ENCODE measurements at places on chromosomes 11 and 22.

GRCh38 chr11:72643547-72643946, 30.7 kb downstream of the PDE2A start:
- DNase-seq: no peak

GRCh38 chr22:37930270-37930951, 23.0 kb downstream of the C22orf23 start:
- no peak for DNase-seq

DNA sequence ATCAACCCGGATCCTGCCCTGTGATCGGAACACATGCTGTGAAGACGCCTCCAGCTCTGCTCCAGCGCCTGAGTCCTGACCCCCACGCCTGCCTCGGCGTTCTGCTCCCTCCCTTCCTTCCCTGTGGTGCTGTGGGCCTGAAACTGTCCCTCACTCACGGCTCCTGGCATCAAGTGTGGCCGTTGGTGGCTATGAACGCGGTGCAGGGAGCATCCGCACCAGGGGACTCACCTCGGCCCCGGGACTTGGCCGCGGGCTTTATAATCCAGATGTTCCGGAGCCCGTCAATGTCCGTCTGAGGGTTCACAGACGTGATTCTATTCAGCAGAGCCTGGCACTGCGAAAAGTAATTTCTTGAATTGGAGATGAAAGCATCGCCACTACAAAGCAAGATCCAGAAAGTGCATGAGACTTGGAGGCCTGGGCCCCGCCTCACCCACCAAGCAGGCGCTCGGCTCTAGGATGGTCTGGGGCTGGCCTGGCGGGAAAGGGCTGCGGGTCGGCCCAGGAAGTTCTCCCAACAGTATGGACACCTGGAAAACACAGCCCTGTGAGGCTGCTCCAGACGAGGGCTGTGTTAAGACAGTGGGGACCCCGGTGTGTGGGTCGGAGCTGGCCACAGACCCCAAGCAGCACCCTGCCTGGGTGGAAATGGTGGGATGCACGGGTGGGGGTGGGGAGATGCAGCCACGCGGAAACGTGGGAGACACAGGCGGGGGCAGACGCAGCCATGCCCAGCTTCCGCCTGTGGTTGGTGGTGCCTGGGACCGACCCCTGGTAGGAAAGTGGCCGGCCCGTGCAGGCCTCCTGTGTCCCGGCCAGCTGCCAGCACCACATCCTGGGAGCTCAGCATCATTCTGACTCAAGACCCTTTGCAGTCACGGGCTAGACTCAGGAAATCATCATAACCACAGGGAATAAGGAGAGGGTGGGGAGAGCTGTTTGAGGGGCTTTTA, 21.8 kb upstream of the IL17REL start:
- DNase-seq: no peak

- no peak for DNase-seq
Measured at GRCh38 chr11:11948242-11948947, 60.0 kb downstream of the DKK3 start.

- no peak for DNase-seq
Measured at GRCh38 chr22:48920776-48921241, 906.9 kb downstream of the BRD1 start.

GRCh38 chr11:116984589-116984988, 113.6 kb downstream of the SIK3 start:
- no peak for DNase-seq

DNA sequence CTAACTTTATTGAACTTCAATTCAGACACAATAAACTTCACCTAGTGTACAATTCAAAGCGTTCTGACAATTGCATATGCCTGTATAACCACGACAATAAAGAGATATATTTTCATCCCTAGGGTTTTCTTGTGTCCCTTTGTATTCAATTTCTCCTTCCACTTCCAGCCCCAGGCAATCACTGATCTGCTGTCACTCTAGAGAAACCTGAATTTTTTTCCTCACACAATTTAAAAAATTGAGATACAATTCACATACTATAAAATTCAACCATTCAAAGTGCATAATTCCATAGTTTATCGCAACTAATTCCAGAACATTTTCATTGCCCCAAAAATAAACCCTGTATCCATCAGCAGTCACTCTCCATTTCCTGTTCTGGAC, 116.6 kb downstream of the MRTFA start:
- no peak for DNase-seq

DNA sequence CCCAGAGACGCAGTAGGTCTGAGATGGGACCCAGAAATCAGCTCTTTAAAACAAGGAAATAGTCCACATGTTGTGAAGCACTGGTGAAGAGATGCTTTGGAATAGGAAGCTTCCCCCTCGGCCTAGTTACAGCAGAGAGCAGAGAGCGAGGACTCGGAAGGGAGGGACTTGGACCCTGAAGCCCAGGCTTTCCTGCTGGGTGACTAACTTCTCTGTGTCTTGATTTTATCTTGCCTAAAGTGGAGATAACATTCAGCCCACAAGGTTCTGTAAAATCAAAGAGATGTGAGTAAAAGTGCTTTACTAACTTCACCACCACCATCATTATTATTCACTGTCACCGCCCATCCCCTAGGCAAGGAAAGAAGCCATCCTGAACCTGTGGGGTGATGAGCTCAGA, 58.4 kb downstream of the THAP12 start:
- no peak for DNase-seq

DNA sequence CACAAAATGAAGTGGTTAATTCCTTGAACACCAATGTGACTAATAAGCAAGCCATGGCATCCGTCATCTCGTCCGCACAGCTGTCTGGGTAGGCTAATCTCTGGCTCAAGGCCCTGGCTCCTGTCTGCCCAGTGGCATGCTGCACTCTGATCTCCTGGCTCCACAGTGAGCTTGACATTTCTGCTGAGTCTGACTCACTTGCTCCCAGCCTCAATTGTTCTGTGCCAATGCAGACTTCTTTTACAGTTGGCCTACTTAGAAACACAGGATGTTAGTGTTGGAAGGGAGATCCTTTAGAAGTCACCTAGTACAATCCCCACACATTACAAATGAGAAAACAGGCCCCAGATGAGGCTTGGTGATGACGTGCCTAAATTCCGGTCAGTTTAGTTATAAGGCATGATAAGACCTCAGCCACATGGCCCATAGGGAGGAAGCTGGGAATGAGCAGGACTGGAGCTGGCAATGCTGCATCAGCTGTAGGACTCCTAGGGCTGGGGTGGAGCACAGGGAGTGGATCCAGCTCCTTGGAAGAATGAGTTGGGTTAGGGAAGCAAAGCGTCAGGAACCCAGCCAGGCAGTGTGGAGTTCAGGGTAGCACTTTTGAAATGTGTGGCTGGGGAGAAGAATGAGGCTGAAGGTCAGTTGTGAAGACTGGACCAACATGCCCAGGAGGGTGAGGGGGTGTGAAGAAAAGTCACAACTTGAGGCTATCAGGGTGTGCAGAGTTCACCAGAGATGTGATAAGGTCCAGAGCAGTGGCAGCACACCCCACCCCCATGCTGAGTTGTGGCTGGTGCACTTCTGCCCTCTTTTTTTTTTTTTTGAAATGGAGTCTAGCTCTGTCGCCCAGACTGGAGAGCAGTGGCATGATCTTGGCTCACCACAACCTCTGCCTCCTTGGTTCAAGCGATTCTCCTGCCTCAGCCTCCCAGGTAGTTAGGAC, 70.2 kb upstream of the EED start:
- peak; percentile 52 for DNase-seq

DNA sequence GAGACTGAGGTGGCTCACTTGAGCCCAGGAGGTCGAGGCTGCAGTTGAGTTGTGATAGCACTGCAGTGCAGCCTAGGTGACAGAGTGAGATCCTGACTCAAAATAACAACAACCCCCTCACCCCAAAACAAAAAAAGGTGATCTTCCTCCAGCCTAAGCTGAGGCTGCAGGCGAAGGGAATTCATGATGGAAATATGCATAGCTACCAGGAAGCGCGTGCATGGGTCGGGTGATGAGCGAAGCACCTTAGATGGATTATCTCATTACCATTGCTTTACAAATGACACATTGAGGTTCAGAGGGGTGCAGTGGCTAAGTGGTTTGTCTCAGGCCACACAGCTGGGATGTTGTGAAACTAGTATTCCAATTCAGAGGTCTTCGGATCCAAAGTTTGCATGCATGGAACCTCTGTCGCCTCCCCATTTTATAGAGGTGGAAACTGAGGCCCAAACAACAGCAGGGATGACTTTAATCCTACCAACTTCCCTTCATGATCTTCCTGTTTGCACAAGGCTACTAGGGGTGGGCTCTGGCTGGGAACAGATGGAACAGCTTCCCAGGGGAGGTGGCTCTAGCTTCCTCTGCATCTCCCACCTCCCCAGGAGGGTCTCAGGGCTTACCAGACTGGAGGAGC, 4.6 kb downstream of the SLC29A2 start:
- DNase-seq: no peak

- DNase-seq: no peak
Measured at GRCh38 chr11:110279881-110280280, 16.5 kb downstream of the RDX start.

- no peak for DNase-seq
Measured at GRCh38 chr11:22684082-22684481, 17.7 kb downstream of the GAS2 start.

DNA sequence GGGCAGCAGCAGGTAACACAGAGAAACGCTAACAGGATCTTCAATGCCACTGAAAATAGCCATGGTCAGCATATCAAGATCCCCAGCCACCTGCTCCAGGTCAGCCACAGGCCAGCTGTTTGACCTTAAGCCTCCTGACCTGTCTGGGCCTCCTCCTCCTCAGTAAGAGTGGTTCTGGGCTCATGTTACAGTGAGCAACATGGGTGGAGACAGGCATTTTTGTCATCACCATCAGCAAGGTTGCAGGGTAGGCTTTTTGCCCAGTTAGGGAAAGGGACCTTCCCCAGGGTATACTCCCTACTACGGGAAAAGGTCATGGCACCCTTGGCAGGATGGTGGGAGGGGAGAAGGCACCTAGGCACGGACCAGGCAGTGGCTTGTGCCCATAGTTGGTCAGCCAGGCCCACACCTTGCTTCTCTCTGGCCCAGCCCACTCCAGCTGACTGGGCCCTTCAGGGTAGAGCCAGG, 131.8 kb upstream of the PARVA start:
- no peak for DNase-seq

GRCh38 chr11:57213342-57214097, 23.5 kb downstream of the APLNR start:
- DNase-seq: no peak

- no peak for DNase-seq
Measured at GRCh38 chr22:20524004-20524481, 16.6 kb downstream of the MED15 start.
